ENCODE measurements at places on chromosomes 6 and 20.

GRCh38 chr6:112571488-112572270 is 224.5 kb downstream of the RFPL4B start:
- H3K4me1 ChIP-seq, result no peaks in the 10 kb centered on the region
- H3K36me3 ChIP-seq, result no peaks in the 10 kb centered on the region
- DNase-seq, result no peak

DNA sequence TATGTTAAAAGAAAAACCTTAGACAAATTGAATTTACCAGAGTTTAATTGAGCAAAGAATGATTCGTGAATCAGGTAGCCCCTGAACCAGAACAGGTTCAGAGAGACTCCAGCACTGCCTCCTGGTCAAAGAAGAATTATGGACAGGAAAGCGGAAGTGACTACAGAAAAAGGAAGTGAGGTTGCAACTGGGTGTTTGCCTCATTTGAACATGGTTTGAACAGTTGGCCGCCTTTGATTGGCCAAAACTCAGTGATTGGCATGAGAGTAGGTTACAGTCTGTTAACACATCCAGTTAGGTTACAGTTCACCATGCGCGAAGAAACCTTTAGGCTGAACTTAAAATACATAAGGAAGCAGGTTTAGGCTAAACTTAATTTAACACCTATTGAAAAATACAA is 248.8 kb downstream of the TFAP2A start:
- DNase-seq, result no peak
- H3K4me3 ChIP-seq, result no peak overlapping the region
- H3K4me1 ChIP-seq, result no peaks in the 10 kb centered on the region

GRCh38 chr20:58907320-58908137 is 55.0 kb downstream of the GNAS start:
- peaks cover 67% of the 10 kb centered on the region for H3K36me3 ChIP-seq
- peak overlapping the region; percentile 74 for H3K27ac ChIP-seq
- peak overlapping the region; percentile 30 for H3K4me3 ChIP-seq
- H3K27me3 ChIP-seq, result no peaks in the 10 kb centered on the region
- peak; percentile 95 for DNase-seq

DNA sequence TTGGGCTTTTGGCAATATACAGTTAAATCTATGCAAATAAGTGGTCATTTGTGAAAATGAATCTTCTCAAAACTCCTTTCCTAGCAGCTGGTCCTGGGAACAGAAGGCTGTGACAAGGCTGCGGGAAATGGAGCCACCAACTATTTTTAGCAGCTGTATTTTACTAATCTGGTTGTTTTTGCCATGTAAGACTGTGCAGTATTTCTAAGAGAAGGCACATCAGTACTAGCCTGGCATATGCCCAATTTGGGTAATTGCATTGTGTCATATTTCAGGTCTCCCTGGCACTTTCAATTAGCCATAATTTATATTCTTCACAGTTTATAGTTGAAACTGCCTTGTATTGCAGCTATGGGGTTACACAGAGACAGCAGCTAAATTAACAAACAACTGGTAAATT is 109.6 kb downstream of the MANEA start:
- no peaks in the 10 kb centered on the region for H3K27me3 ChIP-seq
- no peaks in the 10 kb centered on the region for H3K36me3 ChIP-seq
- H3K4me1 ChIP-seq, result no peaks in the 10 kb centered on the region

- peaks cover 5% of the 10 kb centered on the region for H3K4me1 ChIP-seq
- no peak overlapping the region for H3K4me3 ChIP-seq
- DNase-seq, result no peak
- H3K27me3 ChIP-seq, result no peaks in the 10 kb centered on the region
- H3K27ac ChIP-seq, result no peak overlapping the region
Observed at GRCh38 chr20:35823937-35824336, 52.1 kb downstream of the PHF20 start.

DNA sequence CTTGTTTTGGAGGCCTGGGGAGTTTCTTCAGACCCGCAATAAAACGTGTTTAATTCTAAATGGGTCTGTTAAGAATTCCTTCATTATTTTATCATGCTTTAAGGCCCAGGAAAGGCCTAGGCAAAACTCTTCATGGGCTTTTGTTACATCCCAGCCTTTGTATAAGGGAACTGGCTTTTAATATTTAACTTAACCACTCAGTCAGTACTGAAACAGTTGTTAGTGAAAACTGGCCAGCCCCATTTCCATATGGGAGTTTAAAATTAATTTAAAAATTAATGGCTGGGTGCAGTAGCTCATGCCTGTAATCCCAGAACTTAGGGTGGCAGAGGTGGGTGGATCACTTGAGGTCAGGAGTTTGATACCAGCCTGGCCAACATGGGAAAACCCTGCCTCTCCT is 213.2 kb upstream of the FKBP1C start:
- no peaks in the 10 kb centered on the region for H3K27me3 ChIP-seq
- DNase-seq, result no peak
- no peaks in the 10 kb centered on the region for H3K4me1 ChIP-seq
- no peak overlapping the region for H3K27ac ChIP-seq

- H3K36me3 ChIP-seq, result peaks cover 4% of the 10 kb centered on the region
- peaks cover 77% of the 10 kb centered on the region for H3K4me1 ChIP-seq
- no peaks in the 10 kb centered on the region for H3K27me3 ChIP-seq
- H3K4me3 ChIP-seq, result no peak overlapping the region
- peak overlapping the region; percentile 91 for H3K27ac ChIP-seq
Observed at GRCh38 chr20:3804254-3804751, 8.2 kb downstream of the CDC25B start.

DNA sequence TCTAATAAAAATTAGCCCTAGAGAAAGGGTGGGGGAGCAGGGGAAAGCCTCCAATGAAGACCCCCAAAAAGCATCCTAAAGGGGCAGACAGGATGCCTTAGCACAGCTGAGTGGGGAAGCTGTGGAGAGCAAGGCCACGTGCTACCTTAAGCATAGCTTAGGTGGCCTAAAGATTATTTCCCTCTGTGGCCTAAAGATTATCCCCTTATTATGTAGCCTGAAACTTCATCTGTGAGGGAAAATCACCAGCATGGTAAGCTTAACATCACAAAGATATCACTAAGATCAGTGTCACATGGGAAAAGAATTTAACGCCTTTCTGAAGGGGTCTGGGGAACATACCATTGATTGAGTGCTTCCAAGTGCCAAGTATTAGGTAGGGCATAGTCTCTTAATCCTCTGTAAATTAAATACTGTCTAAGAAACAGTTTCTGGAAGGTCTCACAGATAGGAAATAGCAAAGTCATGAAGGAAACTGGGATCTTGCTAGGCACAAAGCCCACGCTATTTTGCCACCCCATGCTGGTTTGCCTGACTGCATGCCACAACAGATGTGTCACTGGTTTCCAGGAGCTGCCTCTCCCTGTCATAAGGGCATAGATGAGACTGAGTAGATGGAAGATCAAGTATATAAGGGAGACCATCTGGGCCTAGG is 170.0 kb downstream of the HACE1 start:
- no peak for DNase-seq
- H3K4me1 ChIP-seq, result peaks cover 4% of the 10 kb centered on the region
- no peaks in the 10 kb centered on the region for H3K36me3 ChIP-seq
- no peak overlapping the region for H3K4me3 ChIP-seq
- H3K27me3 ChIP-seq, result no peaks in the 10 kb centered on the region
- no peak overlapping the region for H3K27ac ChIP-seq

GRCh38 chr20:58058421-58059259 is 169.8 kb downstream of the ANKRD60 start:
- no peaks in the 10 kb centered on the region for H3K27me3 ChIP-seq
- no peak overlapping the region for H3K27ac ChIP-seq
- no peaks in the 10 kb centered on the region for H3K4me1 ChIP-seq

DNA sequence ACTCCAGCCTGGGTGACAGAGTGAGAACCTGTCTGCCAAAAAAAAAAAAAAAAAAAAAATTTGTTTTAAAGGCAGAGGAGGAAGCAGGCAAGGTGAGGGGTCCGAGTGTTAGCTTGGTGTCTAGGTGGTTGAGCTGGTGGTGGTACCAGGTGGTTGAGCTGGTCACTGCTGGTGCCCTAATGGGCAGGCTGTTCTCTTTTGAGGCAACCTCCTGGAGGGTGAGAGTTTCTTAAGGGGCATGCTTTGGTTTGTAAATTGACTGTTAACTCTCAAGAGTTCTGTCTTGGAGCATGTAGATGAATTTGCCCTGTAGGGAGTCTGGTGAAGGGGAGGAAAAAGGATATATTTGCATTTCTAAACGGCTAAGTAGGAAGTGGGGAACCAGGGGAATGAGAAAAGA is 52.7 kb downstream of the BANF2 start:
- no peak overlapping the region for H3K4me3 ChIP-seq
- H3K36me3 ChIP-seq, result no peaks in the 10 kb centered on the region
- DNase-seq, result no peak
- peaks cover 9% of the 10 kb centered on the region for H3K4me1 ChIP-seq
- H3K27ac ChIP-seq, result no peak overlapping the region

- no peaks in the 10 kb centered on the region for H3K36me3 ChIP-seq
- peaks cover 15% of the 10 kb centered on the region for H3K4me1 ChIP-seq
- no peak for DNase-seq
- H3K4me3 ChIP-seq, result no peak overlapping the region
- peak overlapping the region; percentile 10 for H3K27ac ChIP-seq
- H3K27me3 ChIP-seq, result no peaks in the 10 kb centered on the region
Observed at GRCh38 chr6:15250187-15251168, 4.6 kb downstream of the JARID2 start.

DNA sequence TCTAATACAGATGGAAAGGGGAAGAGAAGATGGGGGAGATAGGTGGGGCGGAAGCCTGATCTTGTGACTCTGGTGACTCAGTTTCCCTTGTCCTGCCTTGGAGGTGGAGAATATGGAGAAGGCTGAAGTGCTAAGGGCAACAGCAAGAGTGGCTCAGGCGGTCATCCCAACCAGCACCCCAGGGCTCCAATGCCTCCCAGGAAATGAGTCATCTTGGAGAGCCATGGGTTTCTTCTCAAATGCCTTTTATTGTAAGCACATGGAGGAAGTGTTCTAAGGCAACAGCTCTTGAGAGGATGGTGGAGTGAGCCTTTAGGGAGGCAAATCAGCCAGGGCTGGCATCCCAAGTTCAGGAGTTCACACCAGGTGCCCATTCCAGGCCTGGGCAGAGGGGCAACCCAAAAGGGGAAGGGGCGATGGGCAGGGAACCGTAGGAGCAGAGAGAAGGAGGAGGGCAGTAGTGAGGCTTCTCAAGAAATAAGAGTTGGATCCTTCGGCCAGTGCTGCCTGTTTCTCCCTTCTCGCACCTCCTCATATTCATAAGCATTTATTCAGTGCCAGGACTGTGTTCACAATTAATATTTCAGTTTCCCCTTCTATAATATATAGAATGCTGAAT is 13.2 kb upstream of the AHCY start:
- H3K27me3 ChIP-seq, result no peaks in the 10 kb centered on the region
- no peak overlapping the region for H3K4me3 ChIP-seq
- H3K36me3 ChIP-seq, result no peaks in the 10 kb centered on the region
- H3K4me1 ChIP-seq, result peaks cover 10% of the 10 kb centered on the region
- no peak for DNase-seq

GRCh38 chr6:33677143-33677660 is 34.3 kb downstream of the UQCC2 start:
- no peaks in the 10 kb centered on the region for H3K27me3 ChIP-seq
- peaks cover 84% of the 10 kb centered on the region for H3K36me3 ChIP-seq
- no peaks in the 10 kb centered on the region for H3K4me1 ChIP-seq
- no peak overlapping the region for H3K4me3 ChIP-seq

GRCh38 chr6:4128072-4128471 is 7.3 kb downstream of the ECI2 start:
- H3K27ac ChIP-seq, result no peak overlapping the region
- no peak for DNase-seq
- H3K4me1 ChIP-seq, result no peaks in the 10 kb centered on the region
- no peak overlapping the region for H3K4me3 ChIP-seq
- H3K36me3 ChIP-seq, result peaks cover 24% of the 10 kb centered on the region

DNA sequence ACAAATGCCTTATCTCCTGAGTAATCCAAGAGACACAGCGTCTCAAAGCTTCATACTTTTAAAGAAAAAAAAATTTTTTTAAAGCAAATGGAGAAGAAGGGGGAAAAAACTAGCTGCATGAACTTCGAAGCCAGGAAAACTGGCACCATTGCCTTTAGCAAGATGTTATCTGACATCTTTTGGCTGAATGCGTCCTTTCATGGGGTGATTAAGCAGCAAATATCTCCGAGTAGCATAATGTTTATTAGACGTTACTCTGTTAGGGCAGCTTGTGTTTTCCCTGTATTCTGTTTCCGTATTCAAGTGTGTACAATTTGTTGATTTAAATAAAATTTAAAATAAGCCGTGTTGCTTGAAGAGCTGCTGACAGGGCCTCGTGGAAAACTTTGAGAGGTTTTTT is 76.5 kb upstream of the TSHZ2 start:
- H3K36me3 ChIP-seq, result no peaks in the 10 kb centered on the region
- no peak overlapping the region for H3K27ac ChIP-seq
- no peak for DNase-seq
- H3K4me3 ChIP-seq, result no peak overlapping the region
- H3K27me3 ChIP-seq, result no peaks in the 10 kb centered on the region

GRCh38 chr6:39843305-39844020 is 51.3 kb downstream of the DAAM2 start:
- H3K4me3 ChIP-seq, result no peak overlapping the region

DNA sequence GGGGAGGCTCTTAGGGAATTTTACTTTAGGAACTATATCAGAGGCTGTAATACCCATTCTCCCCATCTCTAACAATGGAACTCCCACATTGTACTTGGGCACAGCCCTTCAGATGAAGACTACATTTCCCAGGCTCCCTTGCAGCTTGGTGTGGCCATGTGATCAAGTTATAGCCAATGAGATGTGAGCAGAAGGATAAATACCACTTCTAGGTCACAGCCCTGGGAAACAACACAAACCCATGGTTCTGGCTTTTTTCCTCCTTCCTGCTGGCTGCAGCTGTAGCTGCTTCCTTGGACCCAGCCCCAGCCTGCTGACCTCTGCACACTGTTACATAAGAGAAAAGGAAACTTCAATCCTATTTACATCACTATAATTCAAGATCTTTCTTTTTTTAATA is 445.9 kb upstream of the JARID2 start:
- H3K36me3 ChIP-seq, result no peaks in the 10 kb centered on the region
- no peak overlapping the region for H3K27ac ChIP-seq
- H3K4me1 ChIP-seq, result no peaks in the 10 kb centered on the region
- H3K4me3 ChIP-seq, result no peak overlapping the region

GRCh38 chr6:120736740-120737139 is 597.5 kb downstream of the TBC1D32 start:
- H3K4me3 ChIP-seq, result no peak overlapping the region
- H3K4me1 ChIP-seq, result no peaks in the 10 kb centered on the region

GRCh38 chr20:9508240-9508661 is 6.1 kb upstream of the LAMP5 start:
- no peaks in the 10 kb centered on the region for H3K36me3 ChIP-seq
- H3K4me3 ChIP-seq, result no peak overlapping the region
- no peak for DNase-seq
- H3K27me3 ChIP-seq, result peaks cover 32% of the 10 kb centered on the region

DNA sequence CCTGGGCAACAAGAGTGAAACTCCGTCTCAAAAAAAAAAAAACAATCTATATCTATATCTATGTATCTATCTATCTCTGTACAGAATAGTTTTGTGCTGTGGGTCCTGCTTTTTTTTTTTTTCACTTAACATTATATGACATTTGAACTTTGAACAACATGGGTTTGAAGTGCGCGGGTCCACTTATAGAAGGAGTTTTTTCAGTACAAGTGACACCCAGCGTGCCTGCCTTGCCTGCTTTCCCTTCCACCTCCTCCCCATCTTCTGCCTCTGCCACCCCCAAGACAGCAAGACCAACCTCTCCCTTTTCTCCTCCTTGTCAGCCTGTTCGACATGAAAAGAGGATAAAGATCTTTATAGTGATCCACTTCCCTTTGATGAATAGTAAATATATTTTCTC is 102.2 kb upstream of the KCNG1 start:
- H3K27me3 ChIP-seq, result no peaks in the 10 kb centered on the region
- H3K27ac ChIP-seq, result no peak overlapping the region
- H3K4me3 ChIP-seq, result no peak overlapping the region
- no peaks in the 10 kb centered on the region for H3K4me1 ChIP-seq
- DNase-seq, result no peak

GRCh38 chr6:89042664-89043063 is 37.9 kb upstream of the PNRC1 start:
- no peak for DNase-seq
- peaks cover 4% of the 10 kb centered on the region for H3K4me1 ChIP-seq
- no peaks in the 10 kb centered on the region for H3K27me3 ChIP-seq
- no peak overlapping the region for H3K4me3 ChIP-seq
